ENCODE measurements at places on chromosomes 7 and 10.

DNA sequence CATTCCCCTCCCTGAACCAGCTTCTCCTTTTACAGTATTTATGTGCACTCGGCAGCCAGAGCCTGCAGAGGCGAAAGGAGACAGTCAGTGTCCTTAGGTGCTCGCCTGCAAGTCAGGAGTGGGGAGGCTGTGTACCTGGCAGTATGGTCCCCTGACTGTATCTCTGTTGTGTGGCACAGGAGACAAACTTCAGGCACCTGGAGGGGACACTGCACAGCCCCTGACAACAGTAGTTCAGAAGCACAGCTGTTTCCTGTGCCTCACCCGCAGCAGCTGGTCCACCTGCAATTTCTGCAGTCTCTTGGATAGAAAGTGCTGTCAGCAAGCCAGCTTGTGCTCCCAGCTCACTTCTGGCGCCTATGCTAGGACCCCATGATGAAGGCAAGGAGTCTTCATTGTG lies 73.4 kb upstream of the LAMB4 start:
- peak; percentile 45 for DNase-seq

- DNase-seq = no peak
These were observed 106.0 kb upstream of the ZNF32 start for GRCh38 chr10:43754569-43755260.

- peak; percentile 24 for DNase-seq
These were observed 30.4 kb downstream of the FOXK1 start for GRCh38 chr7:4712281-4713182.

GRCh38 chr7:101558742-101559325 lies 70.3 kb downstream of the MYL10 start:
- DNase-seq = no peak

- DNase-seq = no peak
These were observed 52.0 kb downstream of the JAKMIP3 start for GRCh38 chr10:132117636-132118190.

- DNase-seq = no peak
These were observed 46.2 kb downstream of the GTF2IRD1 start for GRCh38 chr7:74499835-74500388.

DNA sequence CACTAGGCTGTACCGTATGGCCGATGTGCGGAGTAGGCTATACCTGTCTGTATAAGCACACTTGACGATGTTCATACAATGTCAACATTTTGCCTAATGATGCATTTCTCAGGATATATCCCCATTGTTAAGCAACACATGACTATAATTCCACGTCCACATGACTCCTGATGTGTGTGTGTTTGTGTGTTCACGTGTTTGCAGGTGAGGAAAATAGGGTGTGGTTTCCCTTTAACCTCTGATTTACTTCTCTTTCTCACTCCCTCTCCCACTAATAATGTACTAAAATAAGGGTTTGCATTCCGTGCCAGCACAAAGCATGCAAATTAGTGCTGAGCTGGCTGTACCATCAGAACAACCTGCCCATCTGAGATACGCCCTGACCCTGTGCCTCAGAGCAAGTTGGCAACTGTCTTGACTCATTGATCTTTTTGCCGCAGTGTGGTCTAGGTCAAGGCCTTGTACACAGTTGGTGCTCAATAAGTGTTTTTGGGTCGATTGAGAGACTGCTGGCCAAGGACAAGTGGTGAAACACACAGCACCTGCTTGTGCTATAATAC lies 64.6 kb upstream of the DOCK1 start:
- no peak for DNase-seq

DNA sequence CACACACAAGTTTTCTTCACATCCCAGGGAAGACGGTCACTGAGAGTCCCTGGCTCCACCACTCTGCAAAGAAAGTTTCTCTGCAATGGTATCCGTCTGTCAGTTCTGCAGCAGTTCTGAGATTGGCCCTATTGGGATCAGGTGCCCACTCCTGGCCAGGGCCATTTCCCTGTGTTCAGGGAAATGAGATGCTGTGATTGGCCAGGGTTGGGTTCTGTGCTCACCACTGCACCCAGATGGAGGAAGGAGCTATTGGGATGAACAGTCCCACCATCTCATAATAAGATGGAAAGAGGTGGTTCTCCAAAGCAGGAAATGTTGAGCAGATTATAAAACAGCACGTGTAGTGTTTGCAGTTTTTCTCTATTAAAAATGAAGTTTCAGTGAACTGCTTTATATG lies 13.3 kb upstream of the PIP4K2A start:
- DNase-seq = no peak

DNA sequence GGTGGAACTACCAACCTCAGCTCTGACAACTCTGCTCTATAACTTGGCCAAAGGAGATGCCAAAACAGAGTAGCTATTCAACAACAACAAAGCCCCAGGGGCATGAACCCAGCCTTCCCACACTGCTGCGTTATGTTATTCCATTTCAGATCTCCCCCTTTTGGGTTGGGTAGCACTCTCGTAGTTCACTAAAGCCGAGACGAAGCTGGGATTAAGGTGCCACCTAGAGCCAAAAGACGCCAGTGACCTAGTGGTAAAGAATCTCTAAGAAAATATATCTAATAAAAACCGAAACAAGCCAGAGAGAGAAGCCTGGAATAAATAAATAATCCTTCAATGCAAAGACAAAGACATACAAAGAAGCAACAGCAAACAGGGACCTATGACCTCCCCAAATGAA lies 217.3 kb downstream of the HERPUD2 start:
- DNase-seq = no peak

DNA sequence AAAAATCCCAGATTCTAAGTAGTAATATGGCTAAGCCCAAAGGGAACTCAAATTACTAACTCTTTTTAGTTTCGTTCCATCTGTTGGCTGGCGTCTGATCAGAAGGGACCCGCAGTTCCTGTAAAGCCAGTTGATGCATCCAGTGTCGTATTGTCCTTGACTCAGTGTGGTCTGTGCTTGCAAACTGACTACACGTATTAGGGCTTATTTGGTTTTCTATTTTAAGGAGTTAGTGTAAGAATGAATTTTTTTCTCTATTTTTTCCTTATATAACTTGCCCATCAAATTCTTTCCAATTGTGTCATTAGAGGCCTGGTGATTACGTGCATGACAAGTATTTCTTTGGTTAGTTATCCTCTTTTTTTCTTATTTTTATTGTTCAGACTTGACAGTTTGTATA lies 9.7 kb downstream of the ABCA13 start:
- no peak for DNase-seq
